ENCODE measurements at places on chromosomes 2 and 18.

GRCh38 chr2:175062787-175063585 lies 57.8 kb upstream of the CHN1 start:
- ATAC-seq = no peak

DNA sequence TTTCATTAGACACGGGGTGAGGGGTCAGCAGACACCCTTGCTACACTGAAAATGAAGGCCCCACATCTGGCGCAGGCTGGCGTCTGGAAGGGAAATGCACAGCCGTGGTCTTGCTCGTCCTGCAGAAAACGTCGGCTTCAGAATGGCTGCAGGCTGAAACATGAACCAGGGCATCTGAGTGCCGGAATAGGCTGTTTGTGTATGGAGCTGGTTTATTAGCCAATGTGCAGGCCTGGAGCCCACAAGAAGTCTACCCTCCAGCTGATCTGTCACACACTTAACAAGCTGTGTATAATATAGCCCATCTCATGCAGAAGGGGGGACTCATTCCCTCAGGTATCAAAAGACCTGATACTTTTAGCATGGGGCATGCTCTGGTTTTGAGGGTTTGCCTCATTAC lies 153.4 kb upstream of the SOX11 start:
- ATAC-seq = no peak

DNA sequence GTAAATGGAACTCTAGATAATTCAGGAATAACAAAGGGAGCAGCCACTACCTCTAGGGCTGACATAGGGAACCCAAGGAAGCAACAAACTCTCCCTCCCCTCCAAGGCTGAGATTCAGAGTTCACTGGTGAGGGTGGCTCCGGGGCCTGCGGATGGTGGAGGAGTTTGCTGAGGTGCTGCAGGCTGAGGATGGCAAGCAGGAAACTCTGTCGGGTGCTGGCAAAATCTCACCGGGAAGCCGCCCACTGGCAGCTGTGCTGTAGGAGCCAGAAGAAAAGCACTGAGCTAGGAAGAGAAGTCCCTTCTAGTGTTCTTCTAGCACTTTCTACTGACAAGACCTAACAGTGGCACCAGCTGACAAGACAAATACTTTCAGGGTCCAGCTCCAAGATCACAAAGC lies 12.5 kb upstream of the HAAO start:
- ATAC-seq = no peak

- peak; percentile 60 for ATAC-seq
Measured at GRCh38 chr2:133458280-133458679, 110.0 kb downstream of the NCKAP5 start.

DNA sequence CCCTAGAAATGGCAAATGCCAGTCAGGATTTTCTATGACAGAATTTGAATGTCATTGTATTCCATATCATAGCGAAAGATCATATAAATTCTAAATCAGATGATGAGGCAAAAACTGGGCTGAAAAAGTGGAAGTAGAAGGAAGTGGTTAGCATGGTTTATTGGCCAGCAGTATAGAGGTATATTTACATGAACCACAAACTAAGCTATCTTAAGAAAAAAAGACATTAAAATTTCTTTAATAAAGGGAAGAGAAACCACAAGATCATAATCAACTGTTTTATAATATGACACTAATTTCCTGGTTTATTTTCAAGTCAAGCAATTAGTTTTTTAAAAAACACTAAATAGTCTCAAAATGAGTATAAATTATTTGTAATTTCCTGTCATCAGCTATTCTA lies 123.2 kb upstream of the LRP1B start:
- ATAC-seq = no peak

- no peak for ATAC-seq
Measured at GRCh38 chr2:69453475-69454129, 16.4 kb upstream of the NFU1 start.

DNA sequence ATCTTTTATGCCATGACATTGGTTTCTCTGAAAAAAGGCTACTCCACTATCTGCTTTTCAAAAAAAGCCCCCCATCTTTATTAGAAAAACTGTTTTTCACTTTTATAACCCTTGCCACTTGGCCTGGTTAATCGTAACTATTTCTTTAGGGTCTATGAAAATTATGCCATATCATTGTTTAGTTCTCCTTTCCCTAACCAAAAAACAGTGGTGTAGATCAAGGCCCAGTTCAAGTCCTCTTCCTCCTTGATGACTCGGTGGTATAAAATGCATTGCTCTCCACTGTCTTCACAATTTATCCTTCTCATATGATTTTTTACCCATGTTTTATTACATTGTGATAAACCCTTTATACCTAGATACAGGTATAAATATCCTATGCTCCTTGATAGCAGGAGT lies 205.5 kb downstream of the ZNF521 start:
- no peak for ATAC-seq

DNA sequence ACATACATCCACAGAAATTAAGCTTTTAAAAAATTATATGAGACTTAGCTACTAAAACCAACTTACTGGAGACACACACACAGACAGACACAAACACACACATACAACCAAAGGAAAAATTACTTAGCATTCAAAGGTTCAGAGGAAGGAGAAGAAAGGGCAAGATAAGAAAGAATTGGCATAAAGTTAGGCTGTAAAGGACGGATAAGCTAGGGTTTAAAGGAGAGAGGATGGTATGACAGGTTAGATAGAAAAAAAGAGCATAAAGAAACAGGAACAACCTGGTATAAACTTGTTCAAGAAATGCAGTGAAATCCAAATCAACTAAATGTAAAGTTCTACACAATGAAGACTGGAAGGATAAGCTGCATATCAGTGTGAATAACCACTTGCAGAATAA lies 73.4 kb downstream of the SLC66A3 start:
- ATAC-seq = no peak

DNA sequence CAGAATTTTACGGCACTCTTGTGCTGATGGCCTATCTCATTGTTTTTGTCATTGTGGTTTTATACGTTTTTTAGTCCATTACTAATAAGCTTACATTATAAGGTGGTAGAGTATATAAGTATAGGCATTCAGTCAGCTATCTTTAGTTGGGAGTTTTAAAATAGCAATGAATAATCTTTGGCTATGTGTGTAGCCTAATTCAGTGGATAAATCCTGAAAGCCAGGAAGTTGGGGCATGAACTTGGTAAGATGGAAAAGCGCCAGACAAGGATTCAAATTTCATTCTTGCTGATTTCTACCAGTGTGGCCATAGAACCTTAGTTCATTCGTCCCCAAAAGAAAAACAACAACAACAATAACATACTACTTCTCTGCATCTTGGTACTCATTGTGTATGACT lies 31.2 kb downstream of the EPC2 start:
- ATAC-seq = no peak

- no peak for ATAC-seq
Measured at GRCh38 chr2:174493549-174494331, 6.9 kb upstream of the GPR155 start.

GRCh38 chr2:44793322-44793870 lies 148.1 kb upstream of the SIX3 start:
- ATAC-seq = no peak

DNA sequence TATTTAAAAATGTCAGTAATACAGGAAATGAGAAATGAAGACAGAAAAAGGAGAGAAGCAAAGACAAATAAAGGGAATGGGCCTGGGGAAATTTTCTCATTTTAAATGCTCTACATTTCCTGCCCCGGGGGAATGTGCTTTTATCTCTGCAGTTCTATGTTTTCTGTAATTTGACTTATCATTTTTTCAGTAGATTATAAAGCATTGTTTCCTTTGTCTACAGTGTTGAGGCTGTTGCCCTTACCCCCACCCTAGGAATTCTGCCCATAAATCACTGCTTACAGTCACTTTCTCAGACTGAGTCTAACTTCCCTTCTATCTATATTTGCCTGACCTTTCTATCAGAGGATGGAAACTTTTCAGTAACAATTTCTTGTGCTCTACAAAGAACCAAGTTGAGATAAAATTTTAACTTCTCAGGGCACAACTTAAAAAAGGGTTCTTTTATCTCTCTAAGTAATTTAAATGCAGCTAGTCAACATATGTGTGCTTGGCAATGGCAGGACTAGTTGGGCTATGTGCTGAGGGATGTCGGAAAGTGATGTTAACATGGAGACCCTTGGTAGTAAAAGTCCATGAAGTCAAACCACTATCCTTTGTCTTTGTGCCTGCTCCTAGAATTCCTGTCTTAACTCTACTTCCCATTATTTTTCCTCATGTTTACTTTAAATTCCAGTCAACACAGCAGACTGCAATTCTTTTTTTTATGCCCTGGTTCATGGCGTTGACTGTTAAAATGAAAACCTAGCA lies 146.5 kb upstream of the MMADHC start:
- no peak for ATAC-seq

DNA sequence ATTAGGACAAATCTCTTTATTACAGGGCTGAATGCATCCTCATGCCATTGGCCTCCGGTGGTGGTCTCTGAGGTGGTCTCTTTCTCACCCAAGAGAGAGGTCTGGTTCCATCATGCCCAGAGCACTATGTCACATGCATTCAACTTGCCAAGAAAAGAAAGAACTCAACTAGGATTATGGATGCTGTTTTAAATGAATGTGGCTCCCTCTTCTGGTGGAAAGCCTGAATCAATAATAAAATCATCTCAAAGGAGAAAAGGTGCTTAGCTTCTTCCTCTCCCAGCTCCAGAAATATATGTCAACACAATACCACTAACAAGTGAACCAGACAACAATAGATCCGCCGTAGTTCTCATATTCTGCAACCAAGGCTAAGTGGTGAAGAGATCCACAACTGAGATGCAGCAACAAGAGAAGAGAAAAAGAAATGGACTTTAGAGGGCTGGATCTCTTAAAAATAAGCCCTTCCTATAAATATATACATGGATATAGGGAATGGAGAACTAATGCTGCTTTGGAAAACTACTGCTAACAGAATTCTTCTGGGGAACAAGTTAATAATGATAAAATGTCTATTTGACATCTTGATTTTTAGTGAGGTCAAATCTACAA lies 396.8 kb downstream of the NCKAP5 start:
- peak; percentile 32 for ATAC-seq

GRCh38 chr2:168545439-168546082 lies 89.5 kb downstream of the CERS6 start:
- ATAC-seq = peak; percentile 99

- ATAC-seq = no peak
Measured at GRCh38 chr18:62324181-62324828, 805 bp upstream of the TNFRSF11A start.

DNA sequence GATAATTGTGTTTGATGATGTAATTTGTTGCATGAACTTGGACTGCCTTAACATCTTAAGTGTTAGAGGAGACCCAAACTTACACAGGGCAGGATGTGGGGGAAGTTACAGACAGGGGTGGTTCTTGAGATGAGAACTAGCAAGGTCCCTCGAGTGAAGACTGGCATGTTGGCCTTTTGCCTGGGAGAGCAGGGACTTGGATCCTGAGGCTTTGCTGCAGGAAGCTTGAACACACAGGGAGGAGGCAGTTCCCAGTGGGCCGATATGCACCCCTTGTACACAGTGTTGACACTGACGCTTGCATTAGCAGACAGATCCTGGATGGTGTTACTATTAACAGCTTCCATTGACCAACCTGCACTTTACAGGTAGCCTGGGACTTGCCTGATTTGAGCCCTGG lies 47.5 kb downstream of the CHRNA1 start:
- no peak for ATAC-seq

DNA sequence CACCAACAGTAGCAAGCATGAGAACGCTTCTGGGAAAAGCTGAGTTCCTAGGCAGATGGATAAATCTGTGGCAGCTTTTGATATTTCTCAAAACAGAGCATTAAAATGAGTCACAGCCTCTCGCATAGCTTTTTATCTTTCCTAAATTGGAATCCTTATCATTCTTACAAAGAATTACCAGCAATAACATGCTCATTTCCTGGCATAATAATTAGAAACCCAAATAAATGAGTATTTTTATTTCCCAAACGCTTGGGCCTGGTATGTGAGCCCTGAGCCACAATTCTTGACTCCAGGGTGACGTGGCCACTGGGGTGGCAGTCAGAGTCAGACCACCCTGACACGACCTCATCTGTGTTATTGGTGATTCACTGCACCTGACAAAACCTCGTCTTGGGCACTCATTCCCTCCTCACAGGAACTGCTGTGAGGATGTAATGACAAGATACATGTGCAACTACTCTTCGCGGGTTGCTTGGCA lies 210.7 kb downstream of the ARL4C start:
- no peak for ATAC-seq

DNA sequence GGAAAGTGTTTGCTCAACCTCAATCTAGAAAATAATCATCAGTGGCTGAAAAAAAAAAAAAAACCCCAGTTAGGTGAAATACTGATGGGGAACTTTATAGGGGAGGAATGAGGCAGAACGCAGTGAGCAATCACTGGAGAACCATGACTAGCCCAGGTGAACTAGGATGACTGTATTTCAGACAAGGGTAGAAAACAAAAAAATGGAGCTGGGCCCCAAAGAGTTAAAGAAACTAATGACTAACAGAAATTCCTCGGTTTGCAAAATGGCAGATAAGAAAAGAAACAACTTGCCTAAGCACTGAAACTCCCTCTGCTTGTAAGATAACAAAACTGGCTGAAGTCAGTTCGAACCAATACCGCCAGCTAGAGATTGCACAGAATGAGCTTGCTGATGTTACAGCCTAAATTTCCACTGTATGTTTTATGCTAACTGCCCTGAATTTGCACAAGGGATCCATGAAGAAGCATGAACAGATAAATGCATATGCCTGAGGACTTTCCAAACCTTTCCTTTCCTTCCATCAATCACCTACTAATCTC lies 245.9 kb downstream of the METTL4 start:
- ATAC-seq = no peak

GRCh38 chr2:117726747-117727146 lies 87.7 kb upstream of the DDX18 start:
- no peak for ATAC-seq

DNA sequence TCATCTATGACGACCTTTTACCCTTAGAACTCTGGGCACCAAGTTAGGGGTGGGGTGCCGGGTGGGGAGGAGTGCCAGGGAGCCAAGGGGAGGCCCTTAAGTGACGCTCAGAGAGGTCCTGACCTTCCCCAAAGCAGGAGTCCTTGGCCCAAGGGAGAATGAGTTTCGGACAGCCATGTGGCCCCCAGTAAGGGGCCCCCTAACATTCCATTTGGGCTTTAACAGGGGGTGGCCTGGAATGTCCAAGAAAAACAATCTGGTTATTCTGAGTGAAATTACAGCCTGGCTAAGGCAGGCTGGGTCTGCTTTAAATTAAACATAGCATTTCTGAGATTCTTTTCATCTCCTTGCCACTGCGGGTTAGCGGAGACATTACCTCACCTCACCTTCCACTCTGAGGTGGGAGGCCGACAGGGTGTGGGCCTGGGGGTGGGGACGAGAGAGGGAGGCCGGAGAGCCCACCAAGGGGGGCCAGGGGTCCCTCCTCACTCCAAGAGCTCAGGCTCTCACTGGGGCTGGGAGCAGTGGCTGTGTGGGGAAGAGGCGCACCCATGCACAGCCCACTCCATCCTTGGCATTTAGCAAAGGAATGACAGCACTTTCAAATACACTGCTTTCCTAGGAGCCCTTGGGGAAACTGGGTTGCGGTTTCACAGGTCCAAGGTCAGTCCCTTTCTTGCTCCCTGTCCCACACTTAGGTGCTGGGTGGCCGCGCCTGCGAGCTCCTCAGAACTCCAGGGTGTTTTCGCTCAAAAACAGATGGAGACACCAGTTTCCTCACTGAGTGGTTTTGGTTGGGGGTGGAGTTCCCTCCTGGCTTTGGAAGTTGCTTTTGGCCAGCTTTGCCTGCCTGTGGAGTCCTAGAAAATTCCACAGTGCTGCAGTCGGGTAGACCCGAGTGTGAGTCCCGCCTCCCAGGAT lies 107.4 kb downstream of the POLR1A start:
- no peak for ATAC-seq
